H7 (cell line): ENCODE measurements at places on chromosomes 2 and 18. TPM values are rescaled to one million over a fixed set of nuclear protein-coding genes. Genes with fewer than 3 reads are reported as not detected.
A peak's percentile ranks its signal among the peaks of the same experiment; 100 is the strongest.

GRCh38 chr2:233152541-233152940 lies 92.4 kb downstream of the INPP5D start:
- DNase-seq: no peak

DNA sequence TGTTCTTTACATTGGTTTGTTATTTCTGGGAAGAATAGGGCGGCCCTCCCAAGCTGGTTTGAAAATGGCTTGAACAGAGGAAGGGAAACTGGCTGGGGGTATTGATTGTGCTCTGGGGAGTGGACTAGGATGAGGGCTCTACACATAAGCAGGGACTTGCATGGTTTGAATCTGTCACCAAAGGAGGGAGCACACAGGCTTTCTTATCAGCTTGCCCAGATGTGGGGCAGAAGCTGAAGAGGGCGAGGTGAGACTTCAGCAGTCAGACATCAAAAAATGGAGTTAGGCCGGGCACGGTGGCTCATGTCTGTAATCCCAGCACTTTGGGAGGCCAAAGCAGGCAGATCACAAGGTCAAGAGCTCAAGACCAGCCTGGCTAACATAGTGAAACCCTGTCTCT lies 7.2 kb upstream of the RAB12 start:
- DNase-seq: no peak

- DNase-seq: no peak
Observed at GRCh38 chr2:179252423-179252822, 12.2 kb downstream of the SESTD1 start.

- DNase-seq: no peak
Observed at GRCh38 chr2:35931626-35932025, 424.0 kb upstream of the CRIM1 start.

DNA sequence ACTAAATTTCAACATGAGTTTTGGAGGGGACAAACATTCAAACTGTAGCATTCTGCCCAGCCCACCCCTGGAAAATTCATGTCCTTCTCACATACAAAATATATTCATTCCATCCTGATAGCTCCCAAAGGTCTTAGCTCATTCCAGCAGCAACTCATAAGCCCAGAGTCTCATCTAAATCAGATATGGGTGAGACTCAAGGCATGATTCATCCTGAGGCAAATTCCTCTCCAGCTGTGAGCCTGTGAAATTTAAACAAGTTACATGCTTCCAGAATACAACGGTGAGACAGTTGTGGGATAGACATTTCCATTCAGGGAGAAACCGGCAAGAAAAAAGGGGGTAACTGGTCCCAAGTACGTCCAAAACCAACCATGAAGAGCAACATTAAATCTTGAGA lies 43.5 kb upstream of the FAHD2A start:
- no peak for DNase-seq

DNA sequence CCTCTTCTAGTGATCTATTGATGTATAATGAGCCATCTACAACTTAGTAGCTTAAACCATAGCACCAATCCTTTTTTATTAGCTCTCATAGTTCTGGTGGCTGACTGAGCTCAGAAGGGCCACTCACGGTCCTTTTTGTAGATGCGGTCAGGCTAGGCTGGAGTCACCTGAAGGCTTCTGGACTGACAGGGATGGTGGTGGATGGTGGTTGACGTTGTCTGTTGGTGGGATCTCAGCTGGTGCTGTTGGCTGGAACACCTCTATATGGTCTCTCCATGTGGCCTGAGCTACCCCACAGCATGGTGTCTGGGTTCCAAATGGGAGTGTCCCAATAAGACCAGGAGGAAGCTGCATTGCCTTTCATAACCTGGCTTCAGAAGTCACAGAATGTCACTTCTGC lies 68.0 kb downstream of the BCL2L11 start:
- no peak for DNase-seq

DNA sequence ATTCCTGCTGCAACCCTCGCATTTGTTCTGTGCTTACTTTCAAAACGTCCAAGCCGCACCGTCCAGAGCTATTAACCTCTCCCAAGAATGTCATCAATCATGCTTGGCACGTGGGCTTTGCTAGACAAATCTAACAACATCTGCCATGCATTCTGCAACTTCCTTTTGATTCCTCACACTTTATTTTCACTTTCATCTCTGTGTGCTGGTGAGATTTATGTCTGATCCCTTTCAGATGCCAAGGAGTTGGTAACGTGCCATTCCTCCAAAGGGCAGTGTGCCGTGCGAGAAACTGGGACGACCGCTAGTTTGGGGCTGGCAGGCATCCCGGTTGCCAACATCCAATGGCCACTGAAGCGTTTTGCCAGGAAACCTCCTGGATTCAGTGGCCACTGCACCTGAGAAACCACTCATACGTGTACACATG lies 230.0 kb upstream of the PARD3B start:
- no peak for DNase-seq

DNA sequence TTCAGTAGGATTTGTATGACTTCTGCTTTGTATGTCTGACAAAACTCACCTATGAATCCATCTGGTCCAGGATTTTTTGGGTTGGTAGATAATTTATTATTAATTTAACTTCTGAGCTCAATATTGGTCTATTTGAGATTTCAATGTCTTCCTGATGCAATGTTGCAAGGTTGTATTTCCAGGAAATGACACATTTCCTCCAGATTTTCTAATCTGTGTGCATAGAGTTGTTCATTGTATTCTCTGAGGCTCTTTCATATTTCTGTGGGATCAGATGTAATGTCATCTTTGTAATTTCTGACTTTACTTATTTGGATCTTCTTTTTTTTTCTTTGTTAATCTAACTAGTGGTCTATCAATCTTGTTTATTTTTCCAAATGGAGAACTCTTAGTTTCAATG lies 584.7 kb upstream of the SETBP1 start:
- DNase-seq: no peak

GRCh38 chr2:217667512-217667911 lies 335.3 kb downstream of the TNS1 start:
- DNase-seq: no peak

DNA sequence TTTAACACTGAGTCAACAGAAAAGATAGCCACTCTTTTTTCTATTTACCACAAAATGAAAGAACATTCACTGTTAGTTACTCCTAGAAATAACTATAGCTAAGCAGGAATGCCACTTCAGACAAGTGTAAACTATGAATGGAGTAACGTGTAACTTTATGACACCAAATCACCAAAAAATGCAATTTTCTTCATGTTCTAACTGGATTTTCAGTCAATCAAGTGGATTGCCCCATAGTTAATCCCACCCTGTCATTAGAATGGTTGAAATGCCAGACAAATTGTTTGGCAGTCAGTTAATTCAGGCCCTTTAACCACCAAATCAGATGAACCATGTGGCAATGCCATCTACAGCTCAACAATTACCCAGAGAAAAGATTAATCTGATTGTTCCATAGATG lies 9.9 kb downstream of the EPHA4 start:
- no peak for DNase-seq

- peak; percentile 40 for DNase-seq
Observed at GRCh38 chr2:127398239-127398590, 10.4 kb upstream of the MAP3K2 start.

- no peak for DNase-seq
Observed at GRCh38 chr2:160909781-160910242, 250.4 kb upstream of the TANK start.

GRCh38 chr2:146385031-146385430 lies 1459.8 kb upstream of the ACVR2A start:
- DNase-seq: no peak

DNA sequence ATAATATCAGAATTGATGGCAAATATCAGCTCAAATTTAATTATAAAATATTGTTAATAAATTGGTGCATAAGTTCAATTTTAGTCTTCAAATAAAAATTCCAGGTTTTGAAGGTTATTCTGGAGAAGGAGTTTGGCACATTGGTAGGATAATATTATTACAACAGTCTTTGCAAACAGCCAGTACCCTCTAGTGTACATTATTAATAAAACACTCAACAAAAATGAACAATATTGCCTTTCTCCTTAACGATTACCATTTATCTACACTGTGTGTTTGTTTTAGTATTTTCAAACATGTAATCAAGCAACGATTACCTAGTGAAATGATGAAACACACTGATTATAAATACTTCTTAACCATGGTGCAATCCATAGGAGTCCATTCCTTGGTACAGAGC lies 334.0 kb upstream of the FSIP2 start:
- no peak for DNase-seq

GRCh38 chr18:41972067-41972925 lies 17.3 kb downstream of the PIK3C3 start:
- no peak for DNase-seq

- no peak for DNase-seq
Observed at GRCh38 chr2:29273685-29274611, 158.7 kb downstream of the CLIP4 start.

DNA sequence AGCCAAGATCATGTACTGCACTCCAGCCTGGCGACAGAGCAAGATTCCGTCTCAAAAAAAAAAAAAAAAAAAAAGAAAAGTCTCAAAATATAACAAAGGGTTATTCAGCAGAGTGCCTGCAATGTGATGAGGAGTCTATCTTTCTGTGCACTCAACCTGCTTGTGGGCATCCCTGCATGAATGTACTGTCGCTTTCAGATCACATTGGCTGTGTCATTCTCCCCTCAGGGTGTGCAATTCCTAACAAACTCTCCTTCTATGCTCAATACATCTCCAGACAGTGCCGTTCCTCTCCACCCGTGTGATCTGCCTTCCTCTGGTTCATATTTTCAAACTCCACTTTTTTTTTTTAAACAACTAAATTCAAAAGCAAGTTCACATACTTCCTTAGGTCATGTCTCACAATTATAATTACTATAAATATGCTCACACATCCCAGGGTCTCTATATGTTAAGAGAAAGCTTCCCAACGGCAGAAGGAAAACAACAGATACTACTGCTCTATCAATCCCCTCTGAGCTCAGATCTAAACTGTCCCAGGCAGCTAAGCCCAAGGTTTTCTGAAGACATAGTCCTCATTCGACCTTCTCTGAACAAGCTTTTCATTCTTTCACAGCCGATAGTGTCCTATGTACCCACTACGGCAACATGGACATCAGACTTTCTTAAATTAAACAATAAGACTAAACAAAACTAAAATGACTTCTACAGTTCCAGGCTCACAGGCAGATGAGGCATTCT lies 35.2 kb downstream of the PTMA start:
- DNase-seq: no peak

DNA sequence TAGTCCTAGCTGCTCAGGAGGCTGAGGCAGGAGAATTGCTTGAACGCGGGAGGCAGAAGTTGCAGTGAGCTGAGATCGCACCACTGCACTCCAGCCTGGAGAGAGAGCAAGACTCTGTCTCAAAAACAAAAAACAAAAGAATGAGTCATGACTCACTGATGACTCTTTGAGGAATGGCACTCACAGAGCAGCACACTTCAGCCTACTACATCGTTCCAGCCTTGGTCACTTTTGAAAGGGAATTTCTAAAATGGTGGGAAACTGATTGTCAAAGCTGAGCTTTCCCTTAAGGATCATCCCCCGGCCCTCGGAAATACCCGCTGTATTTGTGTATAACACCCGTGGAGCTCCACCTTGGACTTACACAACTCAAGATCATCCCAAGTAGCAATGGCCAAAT lies 217.3 kb upstream of the HS6ST1 start:
- DNase-seq: no peak

GRCh38 chr2:181947273-181947672 lies 38.4 kb upstream of the PPP1R1C start:
- DNase-seq: no peak

DNA sequence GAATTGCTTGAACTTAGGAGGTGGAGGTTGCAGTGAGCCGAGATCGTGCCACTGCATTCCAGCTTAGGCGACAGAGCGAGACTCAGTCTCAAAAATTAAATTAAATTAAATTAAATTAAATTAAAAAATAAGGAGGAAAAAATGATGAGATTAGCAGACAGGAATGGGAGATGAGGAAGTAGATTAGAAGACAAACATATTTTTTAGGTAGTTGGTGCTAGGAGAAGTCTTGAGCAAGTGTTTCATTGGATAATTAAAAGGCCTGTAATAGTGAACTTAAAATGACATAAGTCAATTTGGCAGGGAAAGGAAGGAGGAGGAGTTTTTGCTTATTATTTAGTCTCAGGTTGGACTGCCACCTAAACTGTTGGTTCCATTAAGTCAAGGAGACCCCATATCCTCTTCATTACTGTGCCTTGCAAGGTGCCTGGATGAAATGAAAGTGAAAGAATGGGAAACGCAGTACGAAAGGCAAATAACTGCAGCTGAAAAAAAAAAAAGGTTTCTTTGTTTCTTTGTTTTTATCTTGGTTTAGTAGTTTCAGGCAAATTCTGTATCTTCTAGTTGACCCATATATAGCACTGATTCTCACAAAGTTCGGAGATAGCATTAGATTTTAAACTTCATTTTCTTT lies 162.0 kb downstream of the SLC8A1 start:
- DNase-seq: no peak

- no peak for DNase-seq
Observed at GRCh38 chr2:229181641-229182040, 89.4 kb downstream of the PID1 start.

DNA sequence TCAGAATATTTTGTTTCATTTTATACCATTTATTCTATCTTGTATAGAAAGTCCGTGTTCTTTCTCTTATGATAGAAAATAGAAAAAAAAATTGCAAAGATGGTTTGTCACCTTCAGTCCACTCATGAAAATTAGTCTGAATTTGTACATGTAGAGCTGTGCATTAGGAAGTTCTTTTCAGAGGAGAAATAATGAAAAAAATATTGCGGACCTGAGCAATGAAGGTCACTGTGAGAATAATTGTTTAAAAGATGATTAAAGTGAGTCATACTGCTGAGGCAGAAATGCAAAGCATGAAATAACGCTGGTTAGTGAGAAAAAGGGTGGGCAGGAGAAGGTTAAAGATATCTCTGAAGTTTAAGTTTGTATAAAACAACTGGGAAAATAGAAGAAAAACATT lies 431.1 kb downstream of the TMX3 start:
- no peak for DNase-seq

- peak; percentile 34 for DNase-seq
Observed at GRCh38 chr18:4107049-4107467, 348.0 kb downstream of the DLGAP1 start.

GRCh38 chr2:182870227-182870626 lies 3.8 kb upstream of the FRZB start:
- peak; percentile 63 for DNase-seq

DNA sequence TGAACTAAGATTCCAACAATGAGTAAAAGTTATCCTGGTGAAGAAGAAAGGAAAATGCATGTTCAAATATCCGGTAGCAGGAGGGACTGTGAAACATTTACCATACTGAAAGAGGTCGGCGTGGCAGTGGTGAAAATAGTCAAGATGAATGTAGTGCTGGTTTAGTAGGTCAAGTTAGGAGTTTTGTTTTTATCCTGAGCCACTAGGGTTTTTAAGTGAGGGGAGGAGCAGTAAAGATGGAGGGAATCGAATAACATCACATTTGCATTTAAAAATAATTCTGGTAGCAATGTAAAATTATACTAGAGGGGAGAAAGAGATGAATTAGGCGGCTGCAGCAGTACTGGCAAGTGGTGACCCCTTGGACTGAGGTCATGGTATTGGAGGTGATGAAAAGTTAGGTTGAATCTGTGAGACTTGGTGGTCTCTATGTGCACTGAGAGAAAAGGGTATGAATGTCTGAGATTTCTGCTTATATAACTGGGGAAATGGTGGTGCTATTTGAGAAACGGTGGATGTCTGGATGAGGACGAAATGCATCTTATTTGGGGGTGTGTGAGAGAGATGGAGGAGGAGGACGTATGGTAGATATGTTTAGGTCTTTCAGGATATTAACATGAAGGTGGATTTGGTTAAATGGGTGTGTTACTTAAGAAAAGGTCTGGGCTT lies 5.9 kb downstream of the VAPA start:
- no peak for DNase-seq

Gene ARHGEF33
- total RNA-seq: not detected in 2 replicates

Gene LBH
- 90.7 and 93.3 TPM in 2 replicates for total RNA-seq

Gene NEUROD1
- total RNA-seq: 0.04 TPM in 1 of 2 replicates, not detected in the other

Gene ALPP
- total RNA-seq: 0.15 and 0.69 TPM in 2 replicates

Gene OSGEPL1
- 16.5 and 25.6 TPM in 2 replicates for total RNA-seq

Gene PLEK
- total RNA-seq: not detected in 2 replicates

Gene MEP1B
- total RNA-seq: not detected in 2 replicates
